ENCODE measurements at places on chromosomes 7 and 10.

DNA sequence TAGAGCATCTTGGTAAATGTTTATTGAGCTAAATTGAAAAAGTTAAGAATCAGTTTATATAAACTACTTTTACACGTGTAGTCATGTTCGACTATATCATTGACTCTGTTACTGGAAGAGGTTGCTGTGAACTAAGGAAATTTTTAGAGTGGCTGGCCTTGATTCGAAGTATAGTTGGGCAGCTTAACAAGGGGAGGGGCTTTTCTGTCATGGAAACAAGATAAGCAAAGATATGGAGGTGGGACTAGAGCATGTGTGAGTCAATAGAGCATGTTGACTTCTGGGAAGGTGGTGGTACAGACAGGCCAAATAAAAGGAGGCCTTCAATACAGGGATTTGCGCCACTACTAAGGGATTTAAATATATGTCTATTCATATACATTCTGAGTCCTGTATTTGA lies 7.6 kb downstream of the ATP5F1C start:
- no peak overlapping the region for H3K4me3 ChIP-seq
- H3K4me1 ChIP-seq, result no peaks in the 10 kb centered on the region
- H3K27me3 ChIP-seq, result no peaks in the 10 kb centered on the region
- H3K36me3 ChIP-seq, result no peaks in the 10 kb centered on the region
- H3K27ac ChIP-seq, result no peak overlapping the region

- no peak for DNase-seq
- no peaks in the 10 kb centered on the region for H3K27me3 ChIP-seq
- H3K27ac ChIP-seq, result no peak overlapping the region
- H3K4me1 ChIP-seq, result peaks cover 2% of the 10 kb centered on the region
- no peaks in the 10 kb centered on the region for H3K36me3 ChIP-seq
- no peak overlapping the region for H3K4me3 ChIP-seq
Observed at GRCh38 chr7:44762726-44763522, 14.3 kb downstream of the ZMIZ2 start.

- no peaks in the 10 kb centered on the region for H3K27me3 ChIP-seq
- no peak overlapping the region for H3K4me3 ChIP-seq
- DNase-seq, result no peak
- no peaks in the 10 kb centered on the region for H3K4me1 ChIP-seq
Observed at GRCh38 chr7:117090791-117091190, 137.5 kb downstream of the ST7 start.

- no peak for DNase-seq
- no peak overlapping the region for H3K27ac ChIP-seq
- H3K4me3 ChIP-seq, result no peak overlapping the region
- H3K27me3 ChIP-seq, result no peaks in the 10 kb centered on the region
- no peaks in the 10 kb centered on the region for H3K4me1 ChIP-seq
Observed at GRCh38 chr7:140267381-140268226, 90.8 kb upstream of the KDM7A start.

DNA sequence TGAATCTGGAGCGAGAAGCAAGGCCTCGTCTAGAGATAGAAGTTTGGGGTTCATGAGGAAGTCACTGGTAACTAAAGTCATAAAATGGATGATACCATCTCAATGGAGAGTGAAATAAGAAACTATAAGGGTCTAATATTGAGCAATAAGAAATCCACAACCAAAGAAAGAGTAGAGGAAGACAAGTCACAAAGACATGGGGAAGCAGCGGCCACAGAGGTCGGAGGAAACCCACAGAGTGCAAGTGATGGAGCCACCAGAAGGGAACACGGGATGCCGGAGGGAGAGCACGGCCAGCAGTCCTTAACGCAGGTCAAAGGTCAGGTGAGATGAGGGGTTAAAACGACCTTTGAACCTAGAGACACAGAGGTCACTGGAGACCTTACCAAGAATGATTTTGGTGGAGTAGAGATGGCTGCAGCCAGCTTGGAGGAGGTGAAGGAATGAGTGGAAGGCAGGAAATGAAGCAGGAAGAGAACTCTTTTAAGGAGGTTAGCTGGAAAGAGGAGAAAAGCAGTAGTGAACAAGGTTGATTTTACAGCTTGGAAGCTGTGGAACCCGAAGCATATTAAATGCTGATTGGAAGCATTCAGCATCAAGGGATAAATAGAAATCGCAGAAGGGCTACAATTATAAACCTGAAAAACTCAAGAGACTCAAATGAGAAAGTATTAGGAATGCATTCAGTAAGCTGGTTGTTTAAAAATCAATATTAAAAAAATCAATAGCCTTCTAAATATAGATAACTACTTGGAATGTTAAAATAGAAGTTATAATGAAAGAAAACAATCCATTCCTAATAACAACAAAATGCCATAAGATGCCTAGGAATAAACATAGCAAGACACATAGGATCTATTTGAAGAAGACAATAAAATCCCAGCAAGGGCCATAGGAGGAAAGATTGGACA lies 93.7 kb downstream of the SVOPL start:
- no peak overlapping the region for H3K4me3 ChIP-seq
- H3K36me3 ChIP-seq, result no peaks in the 10 kb centered on the region
- H3K27me3 ChIP-seq, result no peaks in the 10 kb centered on the region
- peaks cover 3% of the 10 kb centered on the region for H3K4me1 ChIP-seq
- H3K27ac ChIP-seq, result no peak overlapping the region

Measured in neural progenitor cell (in vitro differentiated cells).